ENCODE measurements at places on chromosomes 6 and 20.
A peak's percentile ranks its signal among the peaks of the same experiment; 100 is the strongest.

DNA sequence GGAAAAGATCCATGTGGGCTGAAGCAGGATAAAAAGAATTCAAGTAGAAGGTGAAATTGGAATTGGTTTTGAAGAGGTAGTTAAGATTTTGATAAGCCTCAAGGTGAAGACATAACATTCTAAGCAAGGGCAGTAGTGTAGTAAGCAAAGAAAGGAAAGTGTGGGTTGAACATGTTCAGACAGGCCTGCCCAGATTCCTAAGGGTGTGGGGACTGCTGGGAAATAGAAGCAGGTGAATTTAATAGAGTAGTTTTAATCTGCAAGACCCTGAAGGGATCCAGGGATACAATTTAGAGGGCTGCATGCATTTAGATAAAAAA is 19.1 kb downstream of the TAB2 start:
- DNase-seq, result no peak

DNA sequence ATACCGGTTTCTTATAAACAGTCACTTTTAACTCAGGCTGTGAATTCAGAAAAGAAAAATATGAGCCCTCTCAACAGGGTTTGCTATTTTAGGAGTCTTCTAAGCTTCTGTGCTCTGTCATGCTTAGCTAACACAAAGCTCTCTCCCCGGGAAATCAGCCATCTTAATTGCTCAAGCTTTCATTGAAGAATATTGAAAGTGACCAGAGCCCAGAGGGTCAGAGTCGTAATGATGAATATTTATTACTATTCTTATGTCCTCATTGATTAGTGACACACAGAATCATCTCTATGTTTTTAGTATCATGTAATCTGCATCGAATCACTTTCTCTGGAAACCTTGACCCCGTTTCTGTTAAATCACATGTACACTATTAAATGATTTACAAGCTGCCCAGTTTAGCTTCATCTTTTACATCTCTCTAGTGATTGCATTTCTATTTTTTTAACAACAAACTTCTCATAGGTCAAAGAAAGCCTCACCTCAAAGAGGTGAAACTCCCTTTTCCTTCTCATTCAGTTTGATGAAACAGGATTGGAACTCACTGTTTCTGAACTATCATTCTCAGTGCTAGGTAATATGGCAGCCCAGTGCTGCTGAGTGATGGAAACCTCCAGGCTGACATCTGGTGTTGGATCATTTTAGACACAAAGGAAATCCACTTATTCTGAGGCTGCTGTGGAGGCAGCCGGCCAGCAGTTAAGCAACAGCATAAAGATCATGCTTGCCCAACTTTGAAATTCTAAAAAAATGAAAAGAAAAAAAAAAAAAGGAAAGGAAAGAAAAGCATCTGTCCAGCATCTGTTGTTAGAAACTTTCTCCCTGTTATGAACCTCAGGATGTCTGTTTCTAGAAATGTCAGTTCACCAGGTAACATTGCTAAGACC is 96.3 kb downstream of the RFPL4B start:
- DNase-seq, result no peak

DNA sequence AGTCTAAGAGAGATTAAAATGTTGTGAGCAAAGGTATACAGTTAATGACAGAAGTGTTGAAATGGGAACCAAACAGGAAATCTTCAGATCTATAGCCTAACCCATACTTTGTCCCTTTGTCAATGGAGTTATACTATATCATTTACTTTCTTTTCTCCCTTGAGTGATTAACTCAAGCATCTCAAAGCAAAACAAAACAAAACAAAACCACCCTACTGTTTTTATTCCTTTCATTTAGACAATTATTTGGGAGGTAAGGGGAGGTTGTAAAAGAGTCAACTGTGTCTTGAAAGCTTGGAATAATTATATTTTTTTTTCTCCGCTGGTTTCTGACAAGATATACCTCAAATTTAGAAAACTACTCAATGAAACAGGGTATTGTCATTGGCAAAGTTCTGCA is 139.8 kb upstream of the HMGN3 start:
- no peak for DNase-seq

DNA sequence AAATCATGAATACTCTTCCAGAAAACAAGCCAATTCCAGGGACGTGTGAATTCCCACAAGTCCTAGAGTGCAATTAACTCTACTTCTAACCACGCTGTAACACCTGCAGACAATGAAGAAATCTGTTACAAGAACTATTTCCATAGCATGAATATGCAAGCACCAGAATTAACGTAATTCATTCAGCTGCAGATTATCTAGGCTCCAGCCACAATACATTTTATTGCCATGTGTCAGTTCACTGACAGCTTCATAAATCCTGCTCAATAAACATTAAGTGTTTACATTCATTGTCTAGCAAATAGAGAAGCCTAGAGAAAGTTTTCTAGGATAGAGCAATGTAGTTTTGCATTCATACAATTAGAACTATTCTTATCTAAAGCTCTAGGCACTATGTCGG is 1348.5 kb downstream of the GRIK2 start:
- DNase-seq, result no peak

DNA sequence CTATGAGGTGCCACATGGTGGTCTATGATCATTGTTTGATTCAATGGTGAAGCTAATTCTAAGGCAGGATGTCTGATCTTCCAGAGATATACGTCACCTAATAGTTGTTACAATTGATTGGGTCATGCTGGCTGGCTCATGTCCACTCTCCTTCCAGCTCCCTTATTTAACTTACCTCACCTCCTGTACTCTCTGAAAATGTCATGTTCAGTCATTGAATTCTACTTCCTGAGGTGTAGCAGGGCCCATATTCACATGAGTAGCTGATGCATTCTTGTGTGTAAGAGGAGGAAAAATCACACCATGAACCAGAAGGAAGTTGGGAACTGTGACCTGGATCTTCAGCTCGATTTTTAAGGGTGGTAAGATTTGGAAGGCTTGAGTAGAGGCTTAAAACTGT is 795.8 kb downstream of the QKI start:
- no peak for DNase-seq

GRCh38 chr6:56875961-56876360 is 78.9 kb upstream of the BEND6 start:
- DNase-seq, result no peak

DNA sequence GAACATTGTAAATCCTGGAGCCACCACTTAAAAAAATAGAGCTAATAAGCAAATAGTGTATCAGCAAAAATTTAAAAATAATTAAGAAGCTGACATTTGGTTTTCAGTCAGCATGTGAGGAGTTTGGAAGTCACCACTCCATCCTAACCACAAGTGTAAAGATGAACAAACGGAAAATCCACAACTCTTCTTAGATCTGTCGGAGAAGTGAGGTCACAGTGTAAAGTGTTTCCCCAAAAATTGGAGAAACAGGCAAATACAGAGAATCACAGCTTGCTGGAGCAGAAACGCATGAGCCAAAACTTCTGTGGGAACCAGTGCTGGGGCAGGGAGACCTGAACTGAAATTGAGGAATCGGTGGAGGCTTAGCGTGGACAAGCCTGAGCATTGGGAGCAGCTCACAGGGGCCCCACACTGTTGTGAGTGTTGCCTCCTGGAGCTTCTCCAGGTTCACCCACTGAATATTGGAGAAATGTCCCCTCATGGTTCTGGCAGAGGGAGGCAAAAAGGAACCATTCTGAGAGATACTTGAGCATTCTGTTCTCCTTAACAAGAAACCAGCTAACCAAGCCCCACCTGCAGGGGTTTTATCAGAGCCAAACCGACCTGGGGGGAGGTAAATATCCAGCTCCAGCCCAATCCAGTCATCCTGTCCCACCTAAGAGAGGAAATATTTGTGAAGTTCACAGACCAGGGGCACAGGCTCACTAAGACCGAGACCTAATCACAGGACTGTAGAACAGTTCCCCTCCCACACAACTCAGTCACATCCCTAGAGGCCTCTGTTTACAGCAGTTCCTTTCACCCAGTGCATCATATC is 192.0 kb downstream of the ERMARD start:
- DNase-seq, result no peak

DNA sequence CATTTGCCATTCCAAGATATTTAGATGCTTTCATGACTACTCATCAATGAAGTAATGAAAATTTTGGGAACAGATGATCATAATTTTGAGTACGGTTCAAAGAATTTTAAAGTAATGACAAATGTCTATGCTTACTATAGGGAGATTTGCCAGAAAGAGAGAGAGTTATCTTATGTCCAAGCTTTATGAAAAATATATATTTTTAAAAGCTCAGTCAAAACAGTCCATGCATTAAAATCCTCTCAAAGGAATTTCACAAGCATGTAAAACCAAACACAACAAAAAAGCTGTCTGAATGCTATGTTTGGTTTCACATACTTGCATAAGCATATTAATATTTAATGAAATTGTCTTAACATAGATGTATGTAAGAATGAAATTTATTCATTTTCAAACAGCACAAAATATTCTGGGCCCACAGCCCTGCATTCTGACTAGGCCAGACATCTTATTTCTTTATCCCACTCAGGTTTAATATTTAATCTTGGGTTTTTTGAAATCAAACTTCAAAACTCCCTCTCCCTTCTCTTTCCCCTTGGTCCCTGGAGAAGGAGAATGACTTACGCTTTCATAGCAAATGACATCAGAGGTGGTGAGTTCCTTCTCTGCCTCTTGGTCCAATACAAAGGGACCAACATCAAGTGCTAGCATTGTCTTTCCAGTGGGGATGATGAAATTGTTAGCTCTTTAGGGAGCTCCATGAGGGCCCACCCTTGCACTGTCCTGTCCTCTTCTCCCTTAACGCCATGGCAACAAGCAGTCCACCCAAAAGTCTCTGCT is 94.2 kb downstream of the ADAT2 start:
- no peak for DNase-seq

DNA sequence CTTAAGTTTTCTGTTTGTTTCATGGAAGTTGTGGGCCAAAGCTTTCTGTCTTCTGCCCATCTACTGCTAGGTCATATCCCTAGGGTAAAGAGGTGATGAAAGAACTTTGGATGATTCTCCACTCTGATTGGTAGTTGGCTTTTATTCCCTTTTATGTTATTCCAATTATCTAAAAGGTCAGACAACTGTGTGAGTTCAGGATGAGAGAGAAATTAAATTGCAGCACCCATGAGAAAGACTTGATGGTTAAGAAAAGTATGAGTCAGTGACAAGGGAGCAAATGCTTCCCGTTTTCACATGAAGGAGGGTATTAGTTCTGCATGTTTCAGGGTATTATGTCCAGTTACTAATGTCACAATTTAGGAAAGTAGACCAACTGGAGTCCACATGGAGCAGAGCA is 136.3 kb downstream of the CD109 start:
- no peak for DNase-seq

- peak; percentile 59 for DNase-seq
These were observed 7.9 kb downstream of the NKX2-2 start for GRCh38 chr20:21505810-21506530.

DNA sequence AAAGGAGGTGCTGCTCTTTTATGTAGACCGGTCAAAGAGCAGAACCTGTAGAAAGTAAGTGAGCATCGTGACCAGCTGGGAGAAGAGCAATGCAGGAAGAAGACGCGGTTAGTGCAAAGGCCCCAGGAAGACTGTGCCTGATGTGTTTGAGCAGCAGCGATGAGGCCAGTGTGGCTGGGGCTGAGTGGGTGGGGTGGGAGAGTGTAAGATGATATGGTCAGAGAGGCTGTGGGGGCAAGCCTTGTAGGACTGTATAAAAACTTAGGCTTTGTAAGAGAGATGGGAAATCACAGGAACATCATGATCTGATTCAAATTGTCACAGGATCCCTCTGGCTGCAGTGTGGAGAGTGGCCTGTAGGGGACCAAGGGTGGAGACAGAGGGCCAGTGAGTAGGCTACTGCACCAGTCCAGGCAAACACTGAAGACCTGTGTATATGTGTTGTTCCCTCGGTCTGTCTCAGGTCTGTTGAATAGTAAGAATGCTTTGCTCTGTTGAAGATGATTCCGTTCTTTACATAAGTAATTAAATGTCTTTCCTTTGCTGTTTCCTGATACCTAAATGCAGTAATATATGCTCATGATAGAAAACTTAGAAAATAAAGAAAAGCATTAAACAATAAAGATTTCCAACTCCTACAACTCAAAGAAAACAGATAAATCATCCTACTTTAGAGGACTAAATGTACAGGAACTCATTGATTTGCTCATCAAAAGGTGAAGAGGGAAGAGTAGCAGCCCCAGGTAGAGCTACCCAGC is 23.6 kb upstream of the WFDC2 start:
- peak; percentile 17 for DNase-seq

DNA sequence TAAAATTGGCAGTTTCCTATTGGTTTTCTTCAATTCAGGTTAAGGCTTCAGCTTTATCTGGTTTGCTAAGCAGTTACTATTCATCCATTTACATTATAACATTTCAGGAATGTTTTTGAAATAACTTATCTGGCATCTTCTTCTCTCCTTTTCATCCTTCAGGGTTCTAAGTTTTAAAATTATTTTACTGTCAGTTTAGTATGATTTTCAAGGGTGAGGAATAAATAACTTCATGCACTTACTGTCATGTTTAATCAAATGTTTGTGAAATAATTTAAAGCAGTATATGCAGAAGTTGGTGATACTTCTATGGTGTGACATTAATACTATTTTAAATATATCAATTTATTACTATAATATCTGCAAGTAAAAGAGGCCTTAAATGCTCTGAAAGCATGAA is 338.1 kb upstream of the MMS22L start:
- no peak for DNase-seq

- no peak for DNase-seq
These were observed 71.1 kb downstream of the SRC start for GRCh38 chr20:37416848-37417616.
